ENCODE measurements at places on chromosomes 11 and 22.

- DNase-seq: no peak
These were observed 520.0 kb upstream of the LUZP2 start for GRCh38 chr11:23976841-23977271.

- no peak for DNase-seq
These were observed 9.0 kb upstream of the MTMR3 start for GRCh38 chr22:29873943-29874342.

GRCh38 chr11:4161305-4161704 is 66.7 kb downstream of the RRM1 start:
- DNase-seq: no peak

GRCh38 chr11:116111546-116111945 is 607.3 kb upstream of the CADM1 start:
- no peak for DNase-seq

DNA sequence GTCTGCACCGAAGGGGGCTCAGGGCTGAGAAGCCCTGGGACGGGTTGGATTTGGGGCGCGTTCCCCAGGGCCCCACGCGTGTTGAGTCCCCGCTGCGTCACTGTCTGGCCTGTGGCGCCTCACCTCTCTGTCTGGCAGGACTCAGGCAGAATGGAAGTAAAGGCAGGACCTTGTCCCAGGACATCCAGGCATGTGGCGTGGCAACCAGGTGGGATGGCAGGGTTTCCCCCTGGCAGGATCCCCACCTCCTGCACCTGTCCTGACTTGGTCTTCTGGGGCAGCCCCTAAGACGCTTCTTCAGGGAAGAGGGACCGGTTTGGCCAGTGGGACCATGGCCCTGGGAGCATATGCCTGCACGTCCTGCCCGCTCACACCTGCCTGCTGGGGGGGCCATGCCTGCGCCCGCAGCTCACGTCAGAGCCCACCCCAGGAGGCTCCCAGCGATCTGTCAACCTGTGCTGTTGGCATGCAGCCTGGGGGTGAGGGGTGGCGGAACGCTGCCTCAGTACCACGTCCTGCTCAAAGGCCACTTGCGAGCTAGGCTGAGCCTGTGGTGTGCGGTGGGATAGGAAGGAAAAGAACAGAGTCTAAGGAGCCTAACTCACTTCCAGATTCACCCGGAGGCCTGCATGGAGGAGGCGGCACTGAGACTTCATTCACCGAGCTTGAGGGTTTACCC is 72.7 kb downstream of the KCNQ1 start:
- no peak for DNase-seq

DNA sequence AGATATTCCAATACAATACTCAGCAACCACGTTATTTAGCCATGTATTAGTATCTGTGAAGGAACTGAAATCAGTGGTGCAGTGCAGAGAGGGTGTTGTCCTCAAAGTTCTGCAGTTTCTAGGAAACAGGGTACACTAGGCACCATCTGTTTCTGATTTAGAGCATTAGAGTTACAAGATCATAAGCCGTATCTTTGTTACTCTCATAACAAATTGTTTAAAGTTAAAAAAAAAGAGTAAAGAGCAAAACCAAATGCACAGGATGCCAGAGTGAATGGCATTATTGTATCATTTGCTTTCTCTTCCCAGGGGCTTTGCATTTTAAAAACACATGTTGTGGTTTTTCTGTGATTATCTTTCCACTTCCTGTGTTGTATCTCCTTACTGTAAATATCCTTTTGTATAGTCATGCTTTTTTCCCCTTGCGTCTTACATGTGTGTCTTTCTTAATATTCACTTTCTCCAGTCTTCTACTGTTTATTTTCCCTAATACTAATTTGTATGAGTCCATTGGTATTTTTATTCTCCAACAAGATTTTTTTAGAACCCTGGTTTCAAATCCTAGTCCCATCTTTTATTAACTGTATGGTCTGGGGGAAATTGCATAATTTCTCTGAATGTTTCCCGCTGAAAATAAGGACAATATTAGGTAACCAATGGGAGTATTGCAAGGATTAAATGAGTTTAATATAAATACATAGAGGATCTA is 15.2 kb upstream of the NUP160 start:
- DNase-seq: no peak

DNA sequence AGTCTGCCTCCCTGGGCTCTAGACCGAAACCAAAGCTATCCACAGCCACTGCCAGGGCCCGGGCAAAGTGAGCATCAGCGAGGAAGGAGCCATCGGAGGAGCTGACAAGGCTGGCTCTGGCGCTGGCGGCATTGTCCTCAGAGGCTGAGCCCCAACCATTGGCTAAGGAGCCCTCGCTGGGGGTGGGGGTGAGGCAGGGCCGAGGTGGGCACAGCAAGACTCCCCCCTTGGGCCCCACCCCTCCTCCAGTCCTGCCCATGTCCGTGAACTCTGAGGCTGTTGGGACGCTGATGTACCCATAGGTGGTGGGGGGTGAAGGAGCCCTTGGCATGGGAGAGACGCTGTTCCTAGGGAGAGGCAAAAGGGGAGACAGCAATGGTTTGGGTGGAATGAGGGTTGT is 11.2 kb downstream of the ROBO4 start:
- DNase-seq: no peak

DNA sequence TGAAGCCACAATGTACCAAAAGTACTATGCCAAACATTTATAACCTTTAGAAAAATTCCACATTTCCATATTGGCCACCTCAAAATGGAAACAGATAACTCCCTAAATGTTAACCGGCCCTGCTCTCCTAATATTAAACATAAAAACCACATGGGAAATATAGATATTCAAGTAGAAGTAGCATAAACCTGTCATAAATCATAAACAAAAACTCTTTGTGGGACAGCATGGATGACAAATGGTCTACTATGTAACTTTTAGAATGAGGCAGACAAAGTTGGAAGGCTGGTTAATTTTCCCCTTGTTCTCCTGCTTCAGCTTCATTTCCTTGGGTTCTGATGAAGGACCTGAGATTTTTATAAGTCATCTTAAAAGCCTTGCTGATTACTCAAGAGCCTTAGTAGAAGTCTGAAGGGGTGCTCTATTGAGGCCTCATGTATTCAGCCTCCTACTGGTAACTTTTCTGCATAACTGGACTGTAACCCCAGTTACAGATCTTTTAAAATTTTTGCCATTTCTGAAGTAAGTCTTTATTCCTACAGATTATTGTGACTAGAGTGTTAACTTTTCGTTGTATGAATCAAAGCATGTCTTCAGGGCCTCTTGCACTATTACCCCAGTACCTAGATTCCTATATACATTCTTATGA is 116.4 kb downstream of the STIM1 start:
- DNase-seq: no peak

GRCh38 chr22:20060700-20061480 is 19.2 kb upstream of the DGCR8 start:
- DNase-seq: no peak

- DNase-seq: no peak
These were observed 166.2 kb downstream of the FAT3 start for GRCh38 chr11:92390783-92391182.

GRCh38 chr22:24937114-24937513 is 9.4 kb downstream of the LHFPL7 start:
- no peak for DNase-seq

DNA sequence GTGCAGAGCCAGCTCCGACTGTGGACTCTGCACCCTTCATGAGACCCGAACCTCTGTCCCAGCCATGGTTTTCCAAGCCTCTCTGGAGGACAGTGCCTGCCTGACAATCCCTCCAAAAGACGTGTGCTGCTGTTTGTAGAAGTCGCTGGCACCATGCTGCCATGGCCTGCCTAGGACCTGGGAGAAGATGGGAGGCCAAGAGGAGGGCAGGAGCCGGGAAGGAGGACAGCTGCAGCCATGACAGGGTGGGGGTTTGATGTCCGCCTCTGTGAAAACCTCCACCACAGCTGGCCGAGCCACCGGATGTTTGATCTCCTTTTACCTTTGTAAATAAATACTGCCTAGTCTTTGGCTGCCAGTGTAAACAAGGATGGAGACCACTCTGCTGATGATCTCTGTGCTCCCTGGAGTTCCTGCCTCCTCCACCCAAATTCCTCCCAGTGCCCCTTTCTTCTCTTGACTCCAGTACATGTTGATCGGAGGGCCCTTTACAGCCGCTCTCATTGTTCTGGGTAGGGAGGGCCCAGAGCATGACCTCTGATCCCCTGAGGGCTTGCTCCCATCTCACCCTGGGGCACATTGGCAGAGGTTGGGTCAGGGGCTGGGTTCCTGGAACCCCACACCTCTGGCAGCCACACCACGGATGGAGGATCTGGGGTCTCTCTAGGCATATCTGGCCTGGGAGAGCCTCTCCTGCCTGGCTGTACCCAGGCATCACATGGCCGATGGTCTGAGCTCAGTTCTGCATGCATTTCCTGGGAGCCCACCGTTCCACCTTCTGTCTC is 66.9 kb downstream of the BCR start:
- no peak for DNase-seq

GRCh38 chr11:75238595-75239440 is 1.8 kb upstream of the TPBGL start:
- DNase-seq: no peak
